ENCODE measurements at places on chromosomes 12 and 14.

GRCh38 chr12:131457331-131458047 is 253.4 kb upstream of the SFSWAP start:
- no peak for DNase-seq

DNA sequence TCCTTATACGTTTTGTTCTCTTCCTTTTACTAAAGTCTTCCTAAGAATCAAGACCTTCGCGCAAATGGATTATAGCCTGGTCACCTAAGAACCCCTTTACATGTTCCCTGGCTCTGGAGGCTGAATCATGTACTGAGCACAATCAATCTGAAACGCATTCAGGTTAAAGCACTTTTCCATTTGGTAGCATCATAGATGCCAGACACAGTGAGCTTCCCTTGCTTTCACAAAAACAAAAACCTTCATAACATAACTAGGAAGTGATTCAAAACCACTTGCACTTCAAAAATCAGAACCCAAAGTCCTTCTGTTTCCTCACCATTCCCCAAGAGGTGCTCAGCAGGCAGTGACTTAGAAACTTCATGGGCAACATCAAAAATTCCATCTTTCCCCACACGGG is 105.4 kb downstream of the CRACR2A start:
- DNase-seq, result no peak

DNA sequence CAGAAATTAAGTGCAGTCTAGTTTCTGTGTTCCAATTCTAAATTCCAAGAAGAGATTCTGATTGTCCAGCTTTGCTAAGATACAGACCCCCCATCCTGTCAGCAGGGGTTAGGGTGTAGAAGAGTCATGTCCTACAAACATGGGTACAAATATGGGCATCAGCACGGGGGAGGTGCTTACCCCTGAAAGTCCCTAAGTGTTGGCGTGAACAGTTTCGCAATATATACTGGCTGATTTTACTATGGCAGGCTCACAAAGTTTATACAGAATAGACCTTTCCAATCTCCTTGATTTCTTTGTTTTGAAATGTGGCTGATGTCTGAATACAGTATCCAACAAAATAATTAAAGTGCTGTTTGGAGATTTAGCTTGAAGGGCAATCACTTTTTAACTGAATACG is 71.6 kb upstream of the PPM1H start:
- no peak for DNase-seq

DNA sequence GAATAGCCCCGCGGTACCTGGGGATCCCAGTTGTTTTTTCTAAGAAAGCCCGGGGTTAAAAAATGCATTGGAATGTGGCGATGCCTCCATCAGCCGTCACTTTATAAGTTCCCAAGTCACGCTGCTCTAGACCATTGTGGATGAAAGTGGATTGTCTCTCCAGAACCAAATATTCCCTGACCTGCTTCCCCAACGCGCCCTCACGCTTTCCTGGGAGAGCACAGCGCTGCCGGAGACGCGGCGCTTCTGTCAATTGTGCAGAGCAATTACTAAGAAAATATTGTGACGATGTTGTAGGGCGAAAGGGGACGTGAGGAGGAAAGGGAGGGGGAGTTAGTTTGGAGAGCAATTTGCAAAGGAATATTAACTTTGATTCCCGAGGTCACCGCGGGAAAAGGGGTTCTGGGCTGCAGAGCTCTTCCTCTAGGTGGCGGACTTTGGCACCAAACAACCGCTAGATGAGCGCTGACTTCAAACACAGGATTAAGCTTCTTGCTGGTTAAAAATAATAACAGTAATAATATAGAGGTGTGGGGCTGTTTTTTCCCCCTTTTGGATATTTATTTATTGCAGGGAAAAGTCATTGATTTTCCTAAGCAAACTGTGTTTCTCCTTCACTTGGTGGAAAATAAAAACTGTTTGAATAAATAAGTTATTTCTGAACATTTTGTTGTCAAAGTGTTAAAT is 9.6 kb upstream of the FOXG1 start:
- DNase-seq, result no peak

- no peak for DNase-seq
These were observed 47.2 kb downstream of the UBE3B start for GRCh38 chr12:109524466-109525278.

DNA sequence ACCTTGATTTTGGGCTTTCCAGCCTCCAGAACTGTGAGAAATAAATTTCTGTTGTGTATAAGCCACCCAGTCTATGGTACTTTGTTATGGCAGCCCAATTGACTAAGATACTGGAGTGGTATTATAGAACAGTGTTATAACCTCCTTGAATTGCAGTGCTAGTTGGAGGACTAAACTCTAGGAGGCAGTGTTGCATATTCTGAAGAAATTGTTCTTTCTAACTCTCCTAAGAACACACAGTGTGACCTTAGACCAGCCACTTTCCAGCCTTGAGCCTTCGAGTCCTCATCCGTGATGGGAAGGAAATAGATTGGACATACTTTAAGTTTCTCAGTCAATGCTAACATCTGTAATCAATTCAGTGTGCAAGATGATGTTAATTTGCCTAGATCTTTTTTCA is 22.4 kb upstream of the LRRC10 start:
- DNase-seq, result no peak

- DNase-seq, result no peak
These were observed 48.1 kb downstream of the CCDC92 start for GRCh38 chr12:123924539-123924938.

DNA sequence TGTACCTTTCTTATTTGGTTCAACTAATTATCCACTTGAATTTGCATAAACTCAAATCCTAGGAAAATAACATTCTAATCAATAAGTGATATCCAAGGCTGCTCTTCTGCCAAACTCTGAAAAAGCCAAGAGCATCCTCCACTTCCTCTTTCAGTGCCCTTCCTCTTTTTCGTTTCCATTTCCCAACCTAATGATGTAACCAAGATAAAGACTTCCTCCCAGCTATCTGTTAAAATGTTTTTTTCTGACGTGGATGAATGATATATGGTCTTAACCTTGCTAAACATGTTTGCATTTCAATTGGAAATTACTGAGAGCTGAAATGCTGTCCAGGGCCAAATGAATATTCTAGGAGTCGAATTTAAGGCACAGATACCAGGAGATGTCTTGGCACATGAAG is 459.5 kb upstream of the PDE3A start:
- DNase-seq, result no peak

- no peak for DNase-seq
These were observed 382.7 kb upstream of the RGS6 start for GRCh38 chr14:71549421-71550050.

DNA sequence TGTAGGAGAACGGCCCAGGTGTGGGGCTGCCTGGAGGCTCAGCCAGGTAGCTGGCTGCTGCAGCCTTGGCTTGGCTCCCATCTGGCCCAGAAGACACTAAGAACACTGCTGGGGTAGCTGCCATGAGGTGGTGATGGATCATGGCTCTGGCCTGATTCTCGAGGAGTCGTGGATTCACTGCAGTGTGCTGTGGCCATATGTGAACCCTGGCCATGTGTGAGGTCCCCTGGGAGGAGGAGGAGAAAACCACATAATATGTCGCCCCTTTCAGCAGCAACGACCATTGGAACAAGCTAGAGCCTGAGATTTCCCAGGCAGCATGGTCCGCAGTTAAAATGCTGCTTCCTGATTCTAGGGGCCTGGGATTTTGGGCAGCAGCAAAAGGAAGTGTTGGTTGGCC is 4.0 kb upstream of the PRMT8 start:
- no peak for DNase-seq

- DNase-seq, result no peak
These were observed 163.1 kb upstream of the TMPO start for GRCh38 chr12:98352218-98352811.

- no peak for DNase-seq
These were observed 118.3 kb downstream of the NCOR2 start for GRCh38 chr12:124448955-124449622.

GRCh38 chr12:22800332-22800731 is 175.4 kb downstream of the ETNK1 start:
- DNase-seq, result no peak

DNA sequence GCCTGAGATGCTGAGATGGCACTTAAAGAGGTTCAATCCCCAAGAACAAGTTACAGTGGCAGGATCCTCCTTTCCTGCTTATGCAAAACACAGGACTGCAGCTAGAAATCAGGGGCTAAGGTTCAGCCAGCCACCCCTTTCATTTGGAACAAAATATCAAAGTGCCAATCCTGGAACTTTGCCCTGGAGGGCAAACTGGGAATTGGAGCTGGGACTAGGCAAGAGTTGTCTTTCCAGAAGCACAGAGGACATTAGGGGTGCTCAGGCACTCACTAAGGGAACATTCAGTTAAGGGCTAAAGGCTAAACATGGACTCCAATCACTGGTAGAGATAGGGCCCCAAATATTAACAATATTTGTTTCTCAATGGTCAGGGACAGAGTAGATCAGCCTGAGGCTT is 237.2 kb downstream of the EMP1 start:
- DNase-seq, result no peak

DNA sequence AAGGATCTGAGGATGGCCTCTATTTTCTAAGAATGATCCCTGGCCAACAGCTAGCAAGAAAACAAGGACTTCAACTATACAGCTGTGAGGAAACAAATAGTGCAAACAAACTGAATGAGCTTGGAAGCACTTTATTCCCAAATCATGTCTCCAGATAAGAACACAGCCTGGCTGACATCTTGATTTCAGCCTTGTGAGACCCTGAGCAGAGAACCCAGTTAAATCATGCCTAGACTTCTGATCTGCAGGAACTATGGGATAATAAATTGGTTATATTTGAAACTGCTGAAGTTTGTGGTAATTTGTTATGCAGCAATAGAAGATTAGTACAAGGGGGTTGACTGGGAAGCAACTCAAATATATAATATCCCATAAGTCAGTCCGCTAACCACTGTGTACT is 183.9 kb upstream of the BMP4 start:
- no peak for DNase-seq

DNA sequence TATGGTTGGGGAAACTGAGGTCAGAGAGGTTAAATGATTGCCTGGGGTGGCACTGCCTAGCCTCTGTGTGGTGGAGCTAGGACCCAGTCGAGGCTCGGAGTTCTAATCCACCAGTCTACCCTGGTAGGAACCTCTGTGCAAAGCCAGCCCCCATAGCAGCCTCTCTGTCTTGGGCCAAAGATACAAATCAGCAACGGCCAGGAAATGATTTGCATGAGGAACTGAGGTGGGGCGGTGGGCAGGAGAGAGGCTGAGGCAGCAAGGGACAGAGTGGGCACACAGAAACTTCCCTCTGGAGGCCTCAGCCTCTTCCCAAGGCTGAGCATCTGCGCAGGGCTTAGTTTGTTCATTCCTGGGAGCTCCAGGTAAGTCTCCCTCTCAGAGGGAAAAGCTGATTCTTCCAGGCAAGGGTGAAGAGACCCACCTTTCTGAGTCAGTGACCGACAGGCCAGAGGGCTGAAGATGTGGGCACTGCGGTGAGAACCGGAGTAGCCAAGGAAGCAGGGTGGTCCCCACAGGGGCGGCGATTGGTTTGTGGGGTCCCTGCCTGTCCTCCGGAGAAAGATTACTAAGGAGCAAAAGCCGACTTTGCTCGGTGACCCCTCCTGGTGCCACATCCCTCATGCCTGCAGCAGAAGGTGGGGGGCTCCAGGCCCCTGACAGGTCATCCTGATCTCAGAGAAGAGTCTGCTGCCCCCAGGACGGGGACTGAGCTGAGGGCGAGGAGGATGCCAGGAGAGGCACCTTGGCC is 134.6 kb downstream of the CACNA1C start:
- no peak for DNase-seq

DNA sequence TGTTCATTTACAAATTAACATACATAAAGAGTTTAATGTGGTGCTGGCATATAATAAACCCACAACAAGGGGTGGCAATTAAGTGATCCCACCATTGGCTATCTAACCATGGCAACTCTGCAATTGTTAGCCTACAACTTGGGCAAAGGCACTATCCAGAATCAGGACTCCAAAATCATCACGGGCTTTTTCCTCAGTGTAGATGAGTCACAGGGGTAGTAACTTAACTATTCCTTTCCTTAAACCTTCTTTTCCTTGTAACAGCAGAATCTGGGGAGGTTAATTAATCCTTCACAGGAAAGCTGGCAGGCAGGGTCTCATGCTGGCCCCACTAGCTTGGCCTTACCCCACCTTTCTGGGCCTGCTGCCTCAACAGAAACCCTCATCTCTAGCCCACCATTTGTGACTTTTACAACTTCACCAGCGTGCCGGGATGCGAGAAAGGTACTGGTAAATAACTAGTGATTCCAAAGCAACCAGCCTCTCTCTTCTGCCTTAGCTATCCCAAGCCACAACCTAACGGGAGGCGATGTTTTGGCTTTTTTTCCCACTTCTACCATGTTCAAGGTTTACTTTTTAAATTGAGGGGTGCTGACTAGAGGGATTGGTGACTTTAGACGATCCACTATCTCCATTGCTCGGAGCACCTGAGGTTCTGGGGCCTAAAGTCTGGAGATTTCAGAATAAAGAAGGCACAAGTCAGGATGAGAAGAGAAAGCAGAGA is 744 bp downstream of the ATP5MC2 start:
- DNase-seq, result no peak

DNA sequence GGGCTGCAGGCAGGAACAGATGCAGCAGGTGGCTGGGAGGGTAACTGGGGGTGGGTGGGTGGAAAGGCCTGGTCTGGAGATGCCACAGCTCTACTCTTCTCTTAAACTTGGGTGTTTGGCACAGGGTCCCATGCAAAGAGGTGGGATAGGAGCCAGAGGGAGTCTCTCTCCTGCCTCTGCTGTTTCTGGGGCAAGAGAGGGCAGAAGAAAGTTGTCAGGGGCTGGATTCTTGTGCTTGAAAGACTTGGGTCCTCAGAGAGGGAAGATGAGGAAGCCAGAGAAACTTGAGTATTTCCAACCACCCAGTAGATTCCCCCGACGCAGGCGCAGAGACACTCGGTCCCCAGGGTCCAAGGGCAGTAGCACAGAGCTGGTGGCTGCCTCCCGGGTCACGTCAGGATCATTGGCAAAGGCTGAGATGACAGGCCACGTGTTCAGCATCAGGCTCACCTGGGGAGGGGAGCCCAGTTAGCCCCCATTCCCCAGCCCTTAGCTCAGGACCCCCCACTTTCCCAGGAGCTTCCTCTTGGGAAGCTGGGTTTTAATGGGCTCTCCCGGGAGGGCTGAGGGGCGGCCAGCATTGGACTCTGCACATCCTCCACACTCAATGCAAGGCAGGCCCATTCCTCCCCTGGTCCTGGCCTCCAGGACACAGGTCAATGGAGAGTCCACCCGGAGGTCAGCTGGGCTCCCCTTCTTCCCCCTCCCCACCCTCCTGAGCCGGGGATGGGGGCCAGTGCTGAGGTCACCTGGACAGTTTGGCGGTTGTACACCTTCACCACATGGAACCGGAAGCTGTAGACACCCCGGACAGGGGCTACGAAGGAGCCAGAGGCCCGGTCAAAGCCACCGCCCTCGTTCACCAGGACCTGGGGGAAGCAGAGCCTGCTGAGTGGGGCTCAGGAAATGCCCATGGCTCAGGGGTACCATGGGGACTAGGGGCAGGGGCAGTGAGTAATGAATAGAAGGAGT is 1.6 kb downstream of the CBLN3 start:
- DNase-seq, result no peak

DNA sequence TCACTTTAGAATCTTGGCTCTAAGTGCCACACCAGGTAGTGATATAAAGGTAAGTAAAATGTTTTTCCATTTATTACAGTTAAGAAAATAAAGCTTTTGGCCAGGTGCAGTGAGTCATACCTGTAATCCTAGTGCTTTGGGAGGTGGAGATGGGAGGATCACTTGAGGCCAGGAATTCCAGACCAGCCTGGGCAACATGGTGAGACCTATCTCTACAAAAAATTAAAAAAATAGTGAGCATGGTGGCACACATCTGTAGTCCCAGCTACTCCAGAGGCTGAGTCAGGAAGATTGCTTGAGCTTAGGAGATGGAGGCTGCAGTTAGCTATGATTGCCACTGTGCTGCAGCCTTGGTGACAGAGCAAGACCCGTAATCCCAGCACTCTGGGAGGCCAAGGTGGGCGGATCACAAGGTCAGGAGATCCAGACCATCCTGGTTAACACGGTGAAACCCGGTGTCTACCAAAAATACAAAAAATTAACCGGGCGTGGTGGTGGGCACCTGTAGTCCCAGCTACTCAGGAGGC is 5.0 kb downstream of the FANCM start:
- DNase-seq, result no peak
